Calu3 (cell line): ENCODE measurements at places on chromosomes 12 and 14. TPM values are rescaled to one million over a fixed set of nuclear protein-coding genes. Genes with fewer than 3 reads are reported as not detected.

DNA sequence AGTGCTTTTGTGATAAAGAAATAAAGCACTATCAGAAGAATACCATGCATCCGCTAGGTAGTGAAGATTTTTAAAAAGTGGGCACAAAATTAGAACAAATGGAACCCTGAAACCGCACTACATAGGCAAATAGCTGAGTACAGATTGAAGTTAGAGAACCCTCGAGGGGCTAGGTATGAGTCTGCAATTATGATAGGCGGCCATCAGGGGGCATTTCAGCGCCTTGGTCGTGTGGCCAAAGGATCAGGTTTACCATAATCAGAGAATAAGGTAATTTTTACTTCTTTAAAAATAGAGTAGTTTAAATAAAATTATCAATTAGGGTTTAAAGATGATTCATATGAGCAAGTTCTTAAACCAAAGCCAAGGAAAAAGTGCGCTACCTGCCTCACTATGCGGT, 129.8 kb downstream of the TMX1 start:
- DNase-seq, result peak; percentile 43

DNA sequence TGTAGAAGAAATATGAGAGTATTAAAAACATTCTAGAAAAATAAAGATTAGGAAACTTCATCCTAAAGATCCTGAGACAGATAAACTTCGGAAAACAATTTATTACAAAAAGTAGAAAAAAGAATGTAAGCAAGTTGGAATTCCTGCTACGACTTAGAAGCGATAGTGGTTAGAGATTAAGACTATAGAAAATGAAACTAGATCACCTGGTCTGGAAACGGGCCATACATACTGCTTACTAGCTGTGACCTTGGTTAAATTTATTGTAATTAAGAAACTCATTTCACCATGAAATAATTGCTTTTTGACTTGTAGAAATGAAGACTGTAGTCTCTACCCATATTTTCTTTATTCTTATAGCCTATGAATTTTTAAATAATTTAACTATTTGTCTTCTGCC, 614.1 kb downstream of the SLC16A7 start:
- DNase-seq, result no peak

Gene MSI1
- total RNA-seq, result 0.56 and 1.4 TPM in 2 replicates

DNA sequence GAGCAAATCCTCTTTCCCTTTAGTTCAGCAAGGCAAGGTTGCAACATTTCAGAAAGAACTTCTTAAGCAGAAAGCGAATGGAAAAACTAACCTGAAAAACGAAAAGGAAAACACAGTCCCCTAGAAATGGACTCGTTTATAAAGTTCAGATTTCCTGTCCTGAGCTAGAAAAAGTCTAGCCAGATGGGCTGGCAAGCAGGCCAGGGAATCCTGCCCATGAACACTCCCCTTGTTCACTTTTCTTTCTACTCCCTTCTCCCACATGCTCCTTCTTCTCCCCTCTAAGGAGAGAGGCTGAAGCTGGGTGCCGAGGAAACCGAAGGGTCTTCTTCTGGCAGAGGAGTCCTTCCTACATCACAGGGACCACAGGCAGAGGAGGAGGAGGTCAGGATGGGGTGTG, 27.1 kb downstream of the LTBP2 start:
- DNase-seq, result no peak

- DNase-seq, result no peak
Measured at GRCh38 chr12:101859664-101860607, 17.4 kb upstream of the DRAM1 start.
